ENCODE measurements at places on chromosomes 11 and 22. TPM values are rescaled to one million over a fixed set of nuclear protein-coding genes. Genes with fewer than 3 reads are reported as not detected.

GRCh38 chr11:19506816-19507486 lies 205.7 kb upstream of the NAV2 start:
- DNase-seq, result no peak

ANGPTL5 gene
- not detected for total RNA-seq

GRCh38 chr11:116721988-116722387 lies 50.8 kb downstream of the BUD13 start:
- no peak for DNase-seq

- no peak for DNase-seq
Measured at GRCh38 chr11:93757924-93758865, 16.7 kb downstream of the C11orf54 start.

- DNase-seq, result peak; percentile 70
Measured at GRCh38 chr22:45968751-45969413, 8.1 kb downstream of the WNT7B start.

DNA sequence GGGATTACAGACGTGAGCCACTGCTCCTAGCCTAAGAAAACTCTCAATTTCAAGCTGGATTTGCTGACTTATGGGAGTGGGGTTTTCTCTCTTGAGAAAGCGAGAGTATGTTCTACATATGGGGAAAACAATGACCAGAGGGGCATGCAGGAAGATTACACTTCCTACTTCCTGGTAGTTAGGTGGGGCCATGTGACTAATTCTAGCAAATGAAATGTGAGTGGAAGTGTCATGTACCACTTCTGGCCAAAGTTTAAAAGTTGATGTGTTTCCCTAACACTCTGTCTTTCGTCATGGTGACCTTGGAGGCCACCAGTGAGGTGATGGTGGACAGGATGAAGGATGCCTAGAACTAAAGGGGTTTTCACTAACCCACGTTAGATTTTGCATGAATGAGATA lies 50.5 kb downstream of the PARVG start:
- no peak for DNase-seq

Measured in HFFc6 (cell line).